ENCODE measurements at places on chromosomes 1 and 21. TPM values are rescaled to one million over a fixed set of nuclear protein-coding genes. Genes with fewer than 3 reads are reported as not detected.

DNA sequence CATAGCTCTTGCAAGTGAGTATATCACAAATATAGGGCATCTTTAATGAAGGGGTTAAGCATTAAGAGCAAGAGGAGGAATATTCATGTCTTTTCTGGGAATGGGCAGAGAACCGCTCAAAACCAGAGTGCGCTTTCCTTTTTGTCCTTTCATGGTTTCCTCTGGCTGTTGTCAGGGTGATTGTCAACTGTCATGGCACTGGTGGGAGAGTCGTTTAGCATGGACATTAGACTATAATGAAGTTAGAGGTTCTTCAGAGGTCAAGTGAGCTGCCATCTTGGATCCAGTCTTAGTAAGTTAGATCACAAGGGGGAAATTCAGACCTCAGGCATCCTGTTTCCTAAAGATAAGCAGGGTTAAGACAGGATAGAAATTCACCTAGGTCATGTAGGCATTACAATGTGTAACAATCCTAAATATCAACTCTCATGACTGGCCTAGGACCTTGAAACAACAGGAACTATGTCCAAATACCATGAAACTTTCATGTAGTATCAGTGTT lies 12.1 kb upstream of the COA6 start:
- no peak for DNase-seq

The SPRR1B gene
- polyA plus RNA-seq = not detected

The ANGPTL7 gene
- not detected for polyA plus RNA-seq

The AQP10 gene
- 20.6 TPM for polyA plus RNA-seq

Data from cardiac muscle cell (in vitro differentiated cells and primary cell).